COR-L47 (cell line): ENCODE measurements at places on chromosomes 2 and 18.

GRCh38 chr2:96642564-96643360, at the start of gene FER1L5:
Gene FER1L5 (plus strand): TSS chr2:96642764. CDS start chr2:96642837, 73 bp downstream.
- DNase-seq: peak; percentile 48

GRCh38 chr2:146240391-146240790, 1604.4 kb upstream of the ACVR2A start:
- no peak for DNase-seq

GRCh38 chr18:35646449-35646848, 64.9 kb downstream of the GALNT1 start:
- no peak for DNase-seq

GRCh38 chr2:8535821-8536685, 145.8 kb upstream of the ID2 start:
- no peak for DNase-seq

- DNase-seq: no peak
These were observed 43.1 kb upstream of the HDAC4 start for GRCh38 chr2:239443666-239444567.

GRCh38 chr2:60385648-60386047, 167.8 kb downstream of the BCL11A start:
- no peak for DNase-seq

- no peak for DNase-seq
These were observed 169.5 kb downstream of the HRH4 start for GRCh38 chr18:24629921-24630320.

DNA sequence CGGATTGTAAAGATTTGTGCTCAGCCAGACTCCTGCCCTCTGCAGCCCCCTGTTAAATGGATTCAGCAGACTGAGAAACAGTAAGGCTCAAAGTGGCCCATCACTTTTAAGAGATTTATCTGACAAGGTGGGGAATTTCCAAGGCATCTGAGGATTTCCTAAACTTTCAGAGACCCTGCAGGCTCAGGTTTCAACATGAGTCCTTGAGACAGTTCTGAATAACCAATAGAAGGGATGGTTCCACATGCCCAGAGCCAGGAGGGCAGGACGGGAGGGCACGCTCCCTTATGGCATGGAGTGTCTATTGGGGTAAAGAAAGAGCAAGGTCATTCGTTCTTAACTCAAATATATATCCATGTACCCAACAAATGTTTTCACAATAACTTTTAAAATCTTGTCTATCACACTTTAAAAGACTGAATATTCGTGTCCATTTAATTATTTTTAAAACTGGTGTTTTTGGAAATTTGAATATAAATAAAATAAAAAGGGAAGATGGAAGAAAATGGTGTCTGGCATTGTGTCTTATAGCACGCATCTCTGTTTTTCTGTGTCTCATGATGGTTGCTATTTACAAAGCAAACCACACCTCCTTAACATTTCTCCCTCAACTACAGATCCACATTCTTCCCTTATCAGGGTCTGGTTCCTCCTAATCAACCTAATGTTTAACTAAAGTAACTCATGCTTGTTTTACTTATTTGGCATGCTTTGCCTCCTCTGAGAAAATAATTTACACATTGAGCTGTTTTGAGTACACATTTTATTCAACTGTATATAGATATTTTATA, 56.0 kb upstream of the DSG1 start:
- no peak for DNase-seq

- no peak for DNase-seq
These were observed 214.0 kb downstream of the KLHL29 start for GRCh38 chr2:23599006-23599405.

GRCh38 chr2:7210712-7211111, 293.5 kb downstream of the RNF144A start:
- no peak for DNase-seq
